ENCODE measurements at places on chromosomes 12 and 14. TPM values are rescaled to one million over a fixed set of nuclear protein-coding genes. Genes with fewer than 3 reads are reported as not detected.

- H3K36me3 ChIP-seq: no peaks in the 10 kb centered on the region
- H3K27me3 ChIP-seq: peaks cover 12% of the 10 kb centered on the region
- no peak overlapping the region for H3K4me3 ChIP-seq
- peaks cover 14% of the 10 kb centered on the region for H3K4me1 ChIP-seq
- no peak for DNase-seq
- no peak overlapping the region for H3K27ac ChIP-seq
Measured at GRCh38 chr12:94271351-94271750, 123.0 kb downstream of the PLXNC1 start.

- H3K4me1 ChIP-seq: peaks cover 6% of the 10 kb centered on the region
- no peak overlapping the region for H3K27ac ChIP-seq
- H3K27me3 ChIP-seq: no peaks in the 10 kb centered on the region
- H3K4me3 ChIP-seq: no peak overlapping the region
- DNase-seq: no peak
- peaks cover 25% of the 10 kb centered on the region for H3K36me3 ChIP-seq
Measured at GRCh38 chr14:102203382-102203781, 63.7 kb downstream of the WDR20 start.

DNA sequence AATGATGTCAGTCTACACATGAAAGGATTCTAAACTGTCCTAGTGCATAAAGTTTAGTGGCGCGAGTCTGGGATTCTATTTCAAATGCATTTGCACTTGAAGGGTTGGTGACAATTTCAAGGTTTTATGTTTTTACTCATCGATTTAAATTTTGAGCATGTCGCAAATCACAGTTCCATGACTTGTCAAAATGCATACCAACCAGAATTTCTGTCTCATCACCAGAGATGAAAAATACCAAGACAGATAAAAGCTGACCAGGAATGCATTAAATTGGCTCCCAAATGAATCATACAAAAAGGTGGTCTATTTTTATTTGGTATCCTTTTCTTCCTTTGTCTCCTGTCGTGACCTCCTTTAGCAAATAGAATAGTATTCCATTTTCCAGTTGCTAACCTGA lies 25.2 kb downstream of the TMEM30B start:
- no peak overlapping the region for H3K27ac ChIP-seq
- H3K4me3 ChIP-seq: no peak overlapping the region
- no peaks in the 10 kb centered on the region for H3K36me3 ChIP-seq
- peaks cover 57% of the 10 kb centered on the region for H3K4me1 ChIP-seq
- peaks cover 12% of the 10 kb centered on the region for H3K27me3 ChIP-seq

DNA sequence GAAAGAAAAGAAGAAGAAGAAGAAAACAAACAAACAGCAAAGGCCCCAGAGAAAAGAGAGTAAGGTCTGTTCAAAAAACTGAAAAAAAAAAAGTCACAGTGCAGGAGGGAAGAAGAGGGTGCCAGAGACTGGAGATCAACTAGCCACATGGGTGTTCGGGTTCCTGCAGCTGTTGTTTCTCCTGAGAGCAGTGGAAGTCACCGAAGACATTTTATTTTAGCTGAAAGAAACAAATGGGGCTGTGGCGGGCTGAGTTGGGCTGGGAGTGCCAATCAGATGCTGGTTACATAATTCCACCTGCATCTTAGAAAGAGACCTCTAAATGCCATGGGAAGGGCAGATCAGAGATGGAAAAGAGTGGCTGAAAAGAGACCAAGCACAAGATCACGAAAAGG lies 33.9 kb downstream of the ACTN1 start:
- peaks cover 12% of the 10 kb centered on the region for H3K36me3 ChIP-seq
- no peak for DNase-seq
- H3K4me1 ChIP-seq: peaks cover 74% of the 10 kb centered on the region

DNA sequence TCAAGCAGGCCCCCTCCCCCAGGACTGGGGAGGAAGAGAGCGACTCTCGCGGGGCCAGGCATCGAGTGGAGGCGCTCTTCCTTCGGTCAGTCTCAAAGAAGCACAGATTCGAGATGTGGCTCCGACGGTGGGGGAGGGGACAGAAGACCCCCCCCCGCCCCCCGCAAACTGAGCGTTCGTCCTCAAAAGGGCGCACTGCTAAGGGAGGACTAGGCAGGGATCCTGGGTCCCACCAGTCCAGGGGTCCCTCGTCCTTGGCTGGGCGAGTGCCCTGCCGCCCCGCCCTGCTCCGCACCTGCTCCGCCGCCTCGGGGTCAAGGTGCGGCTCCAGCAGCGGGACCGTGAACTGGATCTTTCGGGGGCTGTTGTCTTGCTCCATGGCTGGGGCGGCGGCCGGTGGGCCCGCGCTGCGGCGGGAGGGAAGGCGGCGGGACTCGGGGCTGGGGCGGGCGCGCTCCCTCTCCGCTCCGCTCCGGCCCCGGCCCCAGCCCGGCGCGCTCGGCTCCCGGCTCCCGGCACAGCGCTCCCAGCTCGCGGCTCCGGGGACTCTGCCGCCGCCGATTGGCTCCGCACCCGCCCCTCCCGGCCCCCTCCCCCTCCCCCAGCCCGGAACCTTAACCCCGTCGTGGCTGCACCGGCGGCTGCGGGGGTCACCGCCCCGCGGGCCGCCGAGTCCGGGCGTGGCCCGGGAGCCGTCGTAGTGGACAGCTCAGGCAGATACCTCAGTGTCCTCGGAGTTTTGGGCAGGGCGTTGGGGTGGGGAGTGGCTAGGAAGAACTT lies at the start of gene PPP1R1A:
Gene PPP1R1A (minus strand): TSS at position 550 of the 780 bp plus-strand sequence. CDS start 171 bp downstream, at position 379.
- peaks cover 74% of the 10 kb centered on the region for H3K27me3 ChIP-seq
- H3K4me1 ChIP-seq: peaks cover 40% of the 10 kb centered on the region
- H3K27ac ChIP-seq: no peak within 1 kb of the TSS

DNA sequence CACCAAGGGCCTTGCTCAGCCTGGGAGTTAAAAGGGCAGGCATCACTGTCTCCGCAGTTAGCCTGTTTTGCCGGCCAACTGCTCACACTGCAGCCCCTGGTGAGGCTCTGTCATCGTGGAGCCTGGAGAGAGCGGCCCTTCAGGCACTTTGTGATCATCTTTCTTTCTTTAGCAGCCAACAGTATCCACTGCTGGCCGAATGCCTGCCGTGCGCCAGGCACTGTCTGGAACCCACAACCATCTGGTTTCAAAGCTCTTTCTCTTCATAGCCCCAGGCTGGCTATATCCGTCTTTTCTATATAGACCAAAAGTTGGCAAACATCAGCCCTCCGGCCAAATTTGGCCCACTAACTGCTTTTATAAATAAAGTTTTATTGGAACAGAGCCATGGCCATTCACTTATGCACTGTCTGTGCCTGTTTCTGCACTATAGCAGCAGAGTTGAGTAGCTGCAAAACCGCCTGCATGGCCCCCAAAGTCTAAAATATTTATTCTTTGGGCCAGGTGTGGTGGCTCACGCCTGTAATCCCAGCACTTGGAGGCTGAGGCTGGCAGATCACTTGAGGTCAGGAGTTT lies 29.5 kb downstream of the SLC8B1 start:
- H3K4me3 ChIP-seq: no peak overlapping the region
- no peaks in the 10 kb centered on the region for H3K27me3 ChIP-seq
- no peak for DNase-seq

DNA sequence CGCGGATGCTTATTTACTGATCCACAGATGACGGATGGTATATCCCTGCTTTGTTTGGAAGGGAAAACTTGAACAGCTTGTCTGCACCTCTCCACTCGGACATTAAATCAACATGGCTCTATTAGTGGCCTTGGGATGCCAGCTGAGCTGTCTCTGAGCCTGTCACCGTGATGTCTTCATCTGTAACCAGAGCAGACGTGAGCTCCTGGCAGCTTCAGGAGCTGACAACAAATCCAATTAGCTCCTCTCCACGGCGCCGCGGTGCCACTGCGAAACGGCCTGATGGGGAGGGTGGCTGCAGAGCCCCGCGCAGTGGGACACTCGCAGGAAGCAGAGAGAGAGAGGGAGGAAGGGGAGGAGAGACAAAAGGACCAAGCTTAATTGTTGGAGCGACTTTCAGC lies 112.3 kb downstream of the PAPOLA start:
- peaks cover 51% of the 10 kb centered on the region for H3K27me3 ChIP-seq
- DNase-seq: no peak
- H3K27ac ChIP-seq: no peak overlapping the region

Gene KIF5A
- total RNA-seq: 4.4 TPM

DNA sequence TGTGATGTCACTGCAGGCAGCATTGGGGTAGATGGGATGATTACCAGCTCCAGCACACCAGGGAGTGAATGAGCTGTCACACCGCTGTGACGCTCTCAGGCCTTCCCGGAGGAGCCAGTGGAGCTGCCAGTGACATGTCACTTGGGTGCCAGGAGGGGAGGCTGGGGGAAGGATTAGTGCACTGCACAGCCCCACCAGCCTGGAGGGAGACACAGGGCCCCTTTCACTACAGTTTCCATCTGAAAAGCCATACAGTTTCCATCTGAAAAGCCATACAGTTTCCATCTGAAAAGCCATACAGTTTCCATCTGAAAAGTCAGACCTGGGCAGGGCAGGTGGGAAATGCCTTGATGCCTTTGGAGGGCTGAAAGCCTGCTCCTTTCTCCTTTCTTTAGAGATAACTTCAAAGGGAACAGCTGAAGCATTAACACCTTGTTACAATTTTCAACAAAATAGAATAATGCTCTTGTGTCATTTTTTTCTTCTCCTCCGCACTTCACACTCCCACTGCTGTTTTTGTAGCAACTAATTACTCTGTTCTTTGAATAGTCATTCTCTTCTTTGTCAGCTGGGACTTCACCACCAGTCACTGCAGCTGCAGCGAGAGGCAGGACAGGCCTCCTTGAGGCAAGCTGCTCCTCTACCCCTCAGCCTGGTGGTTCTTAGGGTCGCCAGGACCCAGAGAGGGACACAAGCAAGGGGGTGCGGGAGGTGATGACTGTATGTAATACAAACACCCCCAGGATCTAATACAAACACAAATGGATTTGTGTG lies 256.9 kb upstream of the RGS6 start:
- no peak overlapping the region for H3K27ac ChIP-seq
- no peak for DNase-seq

Gene ANO4
- total RNA-seq: 7.3 TPM

- no peak overlapping the region for H3K27ac ChIP-seq
- H3K4me1 ChIP-seq: peaks cover 20% of the 10 kb centered on the region
- H3K36me3 ChIP-seq: no peaks in the 10 kb centered on the region
- H3K27me3 ChIP-seq: peaks cover 5% of the 10 kb centered on the region
Measured at GRCh38 chr12:59168647-59169046, 248.3 kb upstream of the LRIG3 start.

DNA sequence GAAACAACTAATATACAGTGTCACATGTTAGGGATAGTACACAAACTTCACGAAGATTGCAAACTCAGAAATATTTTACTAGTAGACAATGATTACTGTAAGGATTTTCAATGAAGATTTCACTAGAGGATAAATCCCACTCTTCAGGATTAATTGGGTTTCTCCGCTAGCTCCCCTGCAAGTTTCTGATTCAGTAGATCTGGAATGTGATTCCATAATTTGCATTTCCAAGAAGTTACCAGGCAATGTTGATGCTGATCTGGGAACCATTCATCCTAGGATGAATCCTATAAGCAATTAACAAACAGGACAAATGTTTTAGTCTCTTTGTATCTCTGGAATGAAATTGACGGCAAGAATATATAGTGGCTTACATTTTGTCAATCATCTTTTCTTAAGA lies 272.4 kb downstream of the ALX1 start:
- H3K27me3 ChIP-seq: no peaks in the 10 kb centered on the region
- no peak overlapping the region for H3K27ac ChIP-seq
- no peak for DNase-seq
- H3K36me3 ChIP-seq: no peaks in the 10 kb centered on the region
- no peak overlapping the region for H3K4me3 ChIP-seq

- no peak overlapping the region for H3K27ac ChIP-seq
- no peaks in the 10 kb centered on the region for H3K36me3 ChIP-seq
- no peak for DNase-seq
- peaks cover 25% of the 10 kb centered on the region for H3K4me1 ChIP-seq
Measured at GRCh38 chr12:106841510-106842302, 67.2 kb downstream of the RIC8B start.

DNA sequence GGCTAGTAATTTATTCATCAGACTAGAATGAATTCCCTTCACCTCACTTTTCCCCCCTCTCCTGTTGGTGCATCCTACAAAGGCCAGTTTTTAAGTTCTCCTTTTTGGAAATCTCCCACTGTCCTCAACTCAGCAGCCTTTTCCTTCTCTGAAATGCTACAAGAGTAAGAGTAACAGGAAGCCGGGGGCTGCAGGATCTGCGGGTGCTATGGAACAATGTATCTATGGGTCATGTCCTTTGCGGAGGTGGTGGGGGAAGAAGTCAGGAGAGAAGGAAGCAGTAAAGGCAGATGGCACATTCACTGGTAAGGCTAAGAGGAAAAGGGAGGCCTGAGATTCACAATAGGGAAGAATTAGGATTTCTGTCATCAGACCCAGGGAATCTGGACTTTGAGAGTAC lies 22.2 kb upstream of the TESC start:
- no peak overlapping the region for H3K4me3 ChIP-seq
- H3K4me1 ChIP-seq: peaks cover 5% of the 10 kb centered on the region
- DNase-seq: no peak

GRCh38 chr14:36289954-36290353 lies 30.5 kb downstream of the MBIP start:
- H3K36me3 ChIP-seq: peaks cover 5% of the 10 kb centered on the region
- no peak overlapping the region for H3K27ac ChIP-seq
- no peak overlapping the region for H3K4me3 ChIP-seq
- no peak for DNase-seq
- H3K27me3 ChIP-seq: peaks cover 4% of the 10 kb centered on the region

GRCh38 chr12:130711756-130712155 lies 4.3 kb downstream of the RIMBP2 start:
- H3K4me3 ChIP-seq: peak overlapping the region; percentile 55
- no peaks in the 10 kb centered on the region for H3K36me3 ChIP-seq
- H3K27ac ChIP-seq: no peak overlapping the region
- DNase-seq: peak; percentile 71
